ENCODE measurements at places on chromosomes 6 and 20. TPM values are rescaled to one million over a fixed set of nuclear protein-coding genes. Genes with fewer than 3 reads are reported as not detected.

The PDE7B gene
- 1.3 TPM for total RNA-seq

DNA sequence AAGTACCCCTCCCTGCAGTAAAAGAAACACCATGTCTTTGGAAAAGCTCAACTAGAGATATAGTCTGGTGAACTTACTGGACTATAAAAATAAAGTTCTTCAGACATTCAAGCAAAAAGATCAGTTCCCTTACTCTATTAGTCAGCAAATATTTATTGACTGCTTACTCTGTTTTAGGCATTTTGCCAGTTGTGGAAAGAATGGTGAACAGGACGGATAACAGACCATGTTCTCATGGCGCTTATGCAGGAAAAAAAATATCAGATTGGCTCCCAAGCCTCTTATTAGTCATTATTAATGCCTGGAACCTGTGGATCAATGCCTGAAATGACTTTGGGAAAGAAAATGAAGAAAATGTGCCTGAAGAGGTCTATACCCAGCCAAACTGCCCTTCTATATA lies 282.2 kb upstream of the EPHA7 start:
- no peak for DNase-seq

DNA sequence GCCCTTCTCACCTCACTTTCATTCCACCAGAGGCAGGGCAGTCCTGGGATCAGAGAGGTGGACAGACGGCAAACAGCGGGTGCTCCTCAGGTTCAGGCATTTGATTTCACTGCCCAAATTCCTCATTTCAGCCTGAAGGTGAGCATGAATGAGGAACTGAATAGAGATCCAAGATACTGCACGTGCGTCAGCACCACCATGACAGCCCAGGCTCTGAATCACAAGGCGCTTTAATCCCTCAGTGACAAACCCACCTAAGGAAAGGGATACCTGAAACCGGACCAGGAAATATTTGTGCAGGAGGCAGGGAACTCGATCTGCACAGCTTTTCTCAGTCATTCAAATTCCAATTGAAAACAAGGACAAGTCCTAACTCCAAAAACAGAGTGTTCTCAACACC lies 174.8 kb upstream of the HEY2 start:
- DNase-seq, result no peak

The SOX18 gene
- total RNA-seq, result 0.11 TPM

GRCh38 chr6:36039112-36039511 lies 11.5 kb downstream of the MAPK14 start:
- no peak for DNase-seq

DNA sequence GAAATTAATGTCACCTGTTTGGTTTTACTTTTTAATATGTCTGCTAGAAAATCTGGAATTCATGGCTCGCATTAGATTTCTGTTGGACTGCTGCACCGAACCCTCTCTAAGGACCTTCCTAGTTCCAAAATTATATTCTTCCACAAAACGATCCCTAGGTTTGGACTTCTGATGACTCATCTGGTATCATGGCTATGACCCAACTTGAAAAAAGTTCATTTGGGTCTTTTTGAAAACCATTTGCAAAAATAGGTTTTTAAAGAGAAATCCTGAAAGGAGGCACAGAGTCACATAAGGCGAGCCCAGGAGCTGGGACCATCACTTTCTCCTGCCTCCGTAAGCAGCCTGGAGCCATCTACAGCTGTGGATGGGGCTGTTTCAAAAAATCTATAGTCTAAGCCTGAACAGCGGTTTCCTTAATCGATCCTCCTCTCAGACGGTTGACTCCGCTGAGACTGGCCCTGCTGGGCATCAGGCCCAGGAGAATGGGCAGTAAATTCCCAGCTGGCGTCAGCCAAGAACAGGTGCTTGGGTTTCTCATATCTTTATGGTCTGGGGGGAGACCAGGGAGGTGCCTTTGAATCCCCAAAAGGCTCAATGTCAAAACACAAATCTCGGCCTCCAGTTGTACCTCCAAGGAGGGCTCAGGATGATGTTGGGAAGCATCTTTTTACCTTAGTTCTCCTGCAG lies 44.6 kb downstream of the SLC24A3 start:
- DNase-seq, result no peak

GRCh38 chr6:152858141-152858540 lies 107.5 kb downstream of the VIP start:
- no peak for DNase-seq

GRCh38 chr20:8045946-8046345 lies 26.4 kb upstream of the TMX4 start:
- DNase-seq, result no peak

The NEDD9 gene
- 0.33 TPM for total RNA-seq
